ELR (cell line): ENCODE measurements at places on chromosomes 3 and 15.

GRCh38 chr15:60840306-60840702 lies 361.4 kb upstream of the ICE2 start:
- DNase-seq: no peak

DNA sequence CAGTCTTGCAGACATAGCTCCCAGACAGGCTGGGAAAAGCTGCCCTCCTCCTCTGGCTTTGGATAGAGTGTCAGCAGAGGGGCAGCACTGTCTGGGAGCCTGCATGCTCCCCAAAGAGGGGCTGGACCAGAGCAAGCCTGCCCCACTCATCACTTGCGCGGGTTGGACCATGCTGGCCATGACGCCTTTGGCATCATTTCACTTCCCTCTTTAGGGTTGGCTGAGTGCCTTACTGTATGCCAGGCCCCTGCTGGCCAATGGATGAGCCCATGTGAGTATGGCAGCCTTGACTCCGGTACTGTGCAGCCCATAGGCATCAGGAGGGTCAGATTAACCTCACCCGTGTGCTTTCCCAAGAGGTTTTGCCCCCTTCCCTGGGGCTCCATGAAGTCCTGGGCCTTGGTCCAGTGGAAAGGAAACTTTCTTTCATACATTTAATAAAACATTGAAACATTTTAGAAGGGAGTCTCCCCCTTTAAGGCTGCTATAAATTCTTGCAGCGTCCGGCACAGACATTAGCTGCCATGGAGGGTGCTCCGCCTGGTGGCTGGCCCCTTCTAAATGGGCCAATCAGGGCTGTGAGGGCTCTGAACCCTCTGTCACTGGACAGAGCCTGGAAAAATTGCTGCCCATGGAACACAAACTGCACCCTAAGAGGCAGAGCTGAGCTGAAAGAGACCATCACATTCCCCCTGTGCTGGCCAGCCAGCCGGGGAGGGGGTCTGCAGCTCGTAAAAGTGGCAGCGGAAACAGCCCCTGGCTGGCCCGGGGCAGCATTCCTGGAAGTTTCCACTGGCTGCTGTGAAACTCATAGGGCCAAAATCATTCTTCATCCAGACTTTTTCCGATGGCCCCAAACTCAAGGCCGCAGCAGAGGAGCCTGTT lies 20.8 kb upstream of the DUSP7 start:
- no peak for DNase-seq

- DNase-seq: no peak
These were observed 354.4 kb downstream of the ERC2 start for GRCh38 chr3:56113908-56114307.

GRCh38 chr3:143298886-143299535 lies 179.4 kb downstream of the CHST2 start:
- no peak for DNase-seq

- DNase-seq: no peak
These were observed 88.8 kb upstream of the ABI3BP start for GRCh38 chr3:101081999-101082398.
